ENCODE measurements at places on chromosomes 6 and 20. TPM values are rescaled to one million over a fixed set of nuclear protein-coding genes. Genes with fewer than 3 reads are reported as not detected.

DNA sequence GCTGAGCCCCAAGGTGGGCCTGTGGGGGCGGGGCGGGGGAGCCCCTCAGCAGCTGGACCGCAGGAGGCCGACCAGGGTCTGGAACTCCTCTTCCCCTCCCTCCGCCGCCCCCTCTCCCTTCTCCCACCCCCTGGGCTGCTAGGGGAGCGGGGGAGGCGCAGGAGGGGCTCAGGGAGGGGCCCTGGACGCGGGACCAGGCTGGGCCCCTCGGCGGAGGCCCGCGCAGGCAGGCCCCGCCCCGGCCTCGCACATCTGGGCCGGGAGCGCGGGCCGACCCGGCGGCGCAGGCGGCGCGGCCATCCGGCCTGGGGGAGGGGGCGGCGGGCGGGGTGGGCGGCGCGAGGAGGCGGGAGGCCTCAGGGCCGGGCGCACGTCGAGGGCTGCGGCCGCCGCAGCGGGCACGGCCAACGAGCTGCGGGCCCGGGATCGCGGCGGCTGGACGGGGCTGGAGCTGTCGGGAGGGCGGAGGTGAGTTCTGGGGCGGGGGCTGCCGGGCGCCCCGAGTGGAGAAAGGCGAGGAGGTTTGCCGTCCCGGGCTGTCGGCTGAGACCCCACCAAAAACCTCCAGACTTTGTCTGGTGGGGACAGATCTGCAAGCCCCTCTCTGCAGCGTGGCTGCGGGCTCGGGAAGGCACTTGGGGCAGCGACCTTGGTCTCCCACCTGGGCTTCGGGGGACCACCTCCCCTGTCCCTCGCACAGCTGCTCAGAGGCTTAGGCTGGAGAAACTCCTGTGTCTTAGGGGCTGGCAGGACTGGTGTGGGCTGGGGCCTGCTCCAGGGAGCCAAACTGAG lies at the start of gene HSPA12B:
Gene HSPA12B (plus strand): TSS at position 359 of the 792 bp plus-strand sequence. CDS start 5,990 bp downstream, outside the sequence.
- peaks cover 38% of the 10 kb centered on the region for H3K27me3 ChIP-seq
- H3K4me1 ChIP-seq: no peaks in the 10 kb centered on the region
- no peaks in the 10 kb centered on the region for H3K36me3 ChIP-seq
- no peak for DNase-seq
- no peak within 1 kb of the TSS for H3K27ac ChIP-seq
- H3K4me3 ChIP-seq: no peak within 1 kb of the TSS

The BTBD3 gene
- 1.0 TPM for total RNA-seq

The PI16 gene
- total RNA-seq: 5.2 TPM

DNA sequence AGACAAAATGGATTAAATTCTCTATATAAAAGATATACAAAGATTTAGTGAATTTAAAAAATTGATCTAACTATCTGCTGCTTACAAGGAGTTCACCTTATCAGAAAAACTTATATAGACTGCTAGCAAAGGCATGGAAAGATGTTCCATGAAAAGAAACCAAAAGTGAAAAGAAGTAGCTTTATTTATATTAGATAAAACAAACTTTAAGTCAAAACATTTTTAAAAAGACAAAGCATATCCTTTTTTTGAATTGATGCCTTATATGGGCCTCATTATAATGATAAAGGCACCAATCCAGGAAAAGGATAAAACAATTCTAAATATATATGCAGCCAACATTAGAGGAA lies 334.2 kb downstream of the MEI4 start:
- no peaks in the 10 kb centered on the region for H3K27me3 ChIP-seq
- no peak overlapping the region for H3K27ac ChIP-seq
- no peak overlapping the region for H3K4me3 ChIP-seq
- no peaks in the 10 kb centered on the region for H3K4me1 ChIP-seq

DNA sequence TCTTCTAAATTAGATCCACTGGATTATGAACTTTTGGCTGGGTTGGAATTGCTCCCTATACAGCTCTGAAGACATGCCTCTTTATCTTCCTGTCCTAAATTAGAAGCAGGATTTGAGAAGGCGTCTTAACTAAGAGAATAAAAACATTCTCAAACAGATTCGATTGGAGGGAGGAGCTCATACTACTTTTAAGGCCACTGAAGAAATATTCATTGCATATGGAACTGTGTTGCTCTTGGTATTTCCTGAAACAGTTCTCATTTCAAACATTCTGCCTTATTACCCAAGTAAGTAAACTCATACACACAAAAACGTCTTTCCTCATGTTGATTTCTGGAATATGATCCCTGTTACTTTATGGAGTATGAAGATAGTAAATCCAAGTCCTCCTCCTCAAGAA lies 519.7 kb upstream of the CDH4 start:
- DNase-seq: no peak
- H3K36me3 ChIP-seq: no peaks in the 10 kb centered on the region
- H3K4me1 ChIP-seq: no peaks in the 10 kb centered on the region
- no peak overlapping the region for H3K27ac ChIP-seq

DNA sequence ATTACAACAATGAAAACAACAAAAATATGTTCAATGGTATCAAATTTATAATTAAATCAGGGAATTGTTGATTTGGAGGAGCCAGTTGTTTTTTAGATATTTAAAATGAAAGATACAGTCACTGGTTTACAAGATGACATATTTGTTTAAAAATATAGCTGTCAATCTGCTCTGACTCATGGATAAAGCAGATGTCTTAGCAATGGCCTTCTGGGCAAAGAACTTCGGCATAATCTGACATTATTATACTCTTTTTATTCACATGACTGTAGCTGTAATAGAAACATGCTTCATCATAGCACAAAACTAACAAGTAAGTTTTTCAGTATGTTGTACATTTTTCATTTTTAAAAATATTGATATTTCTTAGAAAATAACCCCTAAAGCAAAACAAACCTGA lies 267.4 kb downstream of the CENPW start:
- H3K4me3 ChIP-seq: no peak overlapping the region
- H3K36me3 ChIP-seq: no peaks in the 10 kb centered on the region
- H3K27me3 ChIP-seq: no peaks in the 10 kb centered on the region
- no peak overlapping the region for H3K27ac ChIP-seq

- no peaks in the 10 kb centered on the region for H3K27me3 ChIP-seq
- no peak overlapping the region for H3K4me3 ChIP-seq
- H3K36me3 ChIP-seq: no peaks in the 10 kb centered on the region
- H3K4me1 ChIP-seq: no peaks in the 10 kb centered on the region
- H3K27ac ChIP-seq: no peak overlapping the region
Observed at GRCh38 chr6:156280065-156280464, 497.1 kb upstream of the ARID1B start.

The SLC12A5 gene
- 2.4 TPM for total RNA-seq
